ENCODE measurements at places on chromosomes 4 and X.

DNA sequence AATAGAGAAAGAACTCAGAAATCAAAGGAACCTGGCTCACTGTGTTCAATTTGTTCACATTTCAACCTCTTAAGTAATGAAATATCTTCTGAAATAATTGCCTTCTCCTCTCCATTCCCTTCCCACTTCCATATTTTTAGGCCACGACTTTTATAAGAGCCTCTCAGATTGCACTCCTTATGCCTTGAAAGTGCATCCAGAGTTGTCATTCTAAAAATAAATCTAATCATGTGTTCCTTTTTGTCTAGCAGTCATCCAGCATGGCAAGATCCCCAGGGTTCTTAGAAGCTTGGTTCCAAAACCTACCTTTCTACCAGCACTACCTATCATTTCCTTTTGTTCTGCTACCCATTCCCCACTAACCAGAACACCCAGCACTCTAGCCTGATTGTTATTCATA lies 42.4 kb upstream of the RPA4 start:
- DNase-seq: no peak

DNA sequence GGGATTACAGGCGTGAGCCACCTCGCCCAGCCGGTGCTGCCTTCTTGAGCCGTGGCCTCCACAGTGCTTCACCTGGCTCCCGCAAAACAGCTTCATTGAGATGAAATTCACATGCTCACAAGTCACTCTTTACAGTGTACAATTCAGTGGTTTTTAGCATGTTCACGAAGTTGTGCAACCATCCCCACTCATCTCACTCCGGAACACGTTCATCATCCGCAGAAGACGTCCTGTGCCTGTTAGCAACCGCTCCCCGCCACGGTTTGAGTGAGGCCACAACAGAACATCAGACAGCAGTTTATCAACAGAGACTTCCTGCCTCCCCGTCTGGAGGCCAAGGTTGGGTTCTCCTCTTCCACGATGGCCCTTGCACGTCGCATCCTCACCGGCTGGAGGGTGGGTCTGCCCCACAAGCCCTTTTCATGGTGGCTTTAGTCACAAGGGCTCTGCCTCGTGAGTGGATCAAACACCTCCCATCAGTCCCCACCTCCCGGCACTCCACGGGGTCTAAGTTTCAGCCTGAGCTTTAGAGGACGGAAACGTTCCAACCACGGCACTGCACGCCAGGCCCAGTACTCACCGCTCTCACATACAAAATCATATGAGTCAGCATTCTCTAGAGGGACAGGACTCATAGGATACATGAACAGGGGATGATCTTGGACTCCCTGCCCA lies 29.6 kb upstream of the SPON2 start:
- DNase-seq: peak; percentile 93

DNA sequence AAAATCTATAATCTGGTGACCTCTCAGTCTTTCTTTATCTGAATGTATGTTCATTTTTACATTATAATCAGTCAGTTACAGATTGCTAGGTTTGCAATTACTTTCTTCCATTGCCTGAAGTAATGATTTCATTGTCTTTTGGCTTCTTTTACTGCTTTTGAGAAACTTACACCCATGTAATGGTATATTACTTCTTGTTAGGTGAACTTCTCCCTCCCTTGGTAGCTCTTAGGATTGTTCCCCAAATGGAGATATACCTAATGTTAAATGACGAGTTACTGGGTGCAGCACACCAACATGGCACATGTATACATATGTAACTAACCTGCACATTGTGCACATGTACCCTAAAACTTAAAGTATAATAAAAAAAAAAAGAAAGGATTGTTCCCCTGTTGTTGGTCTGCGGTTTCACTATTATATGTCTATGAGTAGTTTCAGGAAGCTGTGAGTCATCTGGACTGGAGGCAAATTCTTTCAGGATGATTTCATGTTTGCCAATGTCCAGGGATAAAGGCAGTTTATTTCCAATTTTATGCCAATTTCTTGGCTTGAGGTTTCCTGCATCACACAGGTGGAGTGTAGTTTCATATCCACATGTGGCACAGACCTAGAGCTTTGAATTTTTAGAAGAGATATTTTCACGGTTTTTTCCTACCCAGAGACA lies 21.8 kb downstream of the SPANXC start:
- peak; percentile 69 for DNase-seq

DNA sequence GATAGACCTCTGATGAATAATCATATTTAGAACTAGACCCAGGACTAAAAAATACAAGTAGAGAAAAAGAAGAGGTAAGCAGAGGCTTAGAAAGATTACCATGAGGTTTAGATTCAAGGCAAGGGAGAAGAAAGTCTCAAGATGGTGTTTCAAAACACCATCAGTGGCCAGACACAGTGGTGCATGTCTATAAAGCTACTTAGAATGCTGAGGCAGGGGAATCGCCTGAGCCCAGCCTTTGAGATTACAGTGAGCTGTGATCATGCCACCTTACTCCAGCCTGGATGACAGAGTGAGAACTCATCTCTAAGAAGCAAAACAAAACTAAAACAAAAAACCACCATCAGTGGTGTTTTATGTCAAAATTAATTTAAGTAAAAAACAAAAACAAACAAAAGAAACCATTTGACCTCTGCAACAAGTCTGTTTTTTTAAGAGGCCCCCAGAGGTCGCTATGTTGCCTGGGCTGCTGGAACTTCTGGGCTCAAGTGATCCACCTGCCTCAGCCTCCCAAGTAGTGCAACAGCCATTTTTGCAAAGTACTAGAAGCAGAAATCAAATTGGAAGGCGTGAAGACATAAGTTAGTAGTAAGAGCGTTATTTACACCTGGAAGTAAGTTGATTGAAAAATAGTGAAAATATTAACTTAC lies 784.3 kb downstream of the ADGRL3 start:
- no peak for DNase-seq

DNA sequence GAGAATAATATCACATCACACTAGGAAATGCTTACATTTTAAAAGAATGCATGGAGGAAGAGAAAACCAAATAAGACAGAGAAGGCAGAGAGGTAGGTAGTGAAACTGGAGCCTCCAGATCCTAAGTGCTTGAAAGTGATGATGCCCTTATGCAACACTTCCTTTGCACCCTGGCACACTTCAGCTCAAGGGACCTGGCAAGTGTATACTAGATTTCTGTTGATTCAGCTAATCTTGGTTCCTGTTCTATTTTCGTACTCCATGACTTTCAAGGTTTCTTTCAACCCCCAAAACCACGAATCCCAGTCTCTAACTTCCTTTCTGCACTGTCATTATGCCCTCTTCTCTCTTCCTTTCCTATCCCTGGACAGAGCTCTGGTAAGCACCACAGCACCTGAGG lies 36.9 kb upstream of the SH3KBP1 start:
- peak; percentile 7 for DNase-seq

GRCh38 chr4:138643827-138644226 lies 371.8 kb upstream of the NOCT start:
- no peak for DNase-seq

GRCh38 chrX:15930585-15930984 lies 76.0 kb upstream of the AP1S2 start:
- DNase-seq: peak; percentile 54

DNA sequence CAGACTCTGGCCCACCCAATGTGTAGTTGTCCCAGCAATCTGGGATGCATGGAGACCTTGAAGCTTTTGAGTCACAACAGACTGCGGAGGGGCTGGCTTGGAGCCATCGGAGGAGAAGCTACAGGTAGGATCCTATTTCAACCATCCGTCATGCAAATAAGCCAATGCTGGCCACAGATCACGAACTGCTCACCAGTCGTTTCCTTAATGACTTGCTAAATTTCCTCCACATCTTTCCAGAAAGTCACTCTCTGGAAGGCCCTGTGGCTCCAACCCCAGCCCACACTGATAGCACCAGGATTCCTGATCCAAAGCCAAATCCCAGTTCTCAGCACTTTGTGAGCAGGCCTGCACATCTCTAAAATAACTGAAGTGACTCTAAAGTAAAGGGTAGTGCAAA lies 321.3 kb downstream of the RAB28 start:
- DNase-seq: no peak

- DNase-seq: no peak
Measured at GRCh38 chr4:8740666-8741395, 130.8 kb downstream of the HMX1 start.

DNA sequence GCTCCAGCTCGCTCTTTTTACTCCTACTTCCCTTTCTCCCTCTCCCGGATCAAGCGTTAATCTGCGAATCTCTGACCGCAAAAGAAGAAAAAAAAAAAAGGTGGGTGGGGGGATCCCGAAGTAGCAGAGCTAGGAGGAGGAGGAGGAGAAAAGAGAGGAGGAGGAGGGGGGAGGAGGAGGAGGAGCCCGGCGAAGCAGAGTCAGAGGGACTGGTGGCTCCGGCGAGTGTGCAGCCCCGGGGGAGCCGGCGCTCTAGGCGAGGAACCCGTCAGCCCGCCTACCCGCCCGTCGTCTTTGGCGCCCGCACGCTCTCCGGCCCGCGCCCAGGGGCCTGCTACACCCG lies at the start of gene NHSL2:
NHSL2 (plus strand) TSS at position 203 of the 343 bp plus-strand sequence.
- no peak for DNase-seq

GRCh38 chrX:78603908-78604307 lies 55.2 kb downstream of the RTL3 start:
- DNase-seq: no peak

DNA sequence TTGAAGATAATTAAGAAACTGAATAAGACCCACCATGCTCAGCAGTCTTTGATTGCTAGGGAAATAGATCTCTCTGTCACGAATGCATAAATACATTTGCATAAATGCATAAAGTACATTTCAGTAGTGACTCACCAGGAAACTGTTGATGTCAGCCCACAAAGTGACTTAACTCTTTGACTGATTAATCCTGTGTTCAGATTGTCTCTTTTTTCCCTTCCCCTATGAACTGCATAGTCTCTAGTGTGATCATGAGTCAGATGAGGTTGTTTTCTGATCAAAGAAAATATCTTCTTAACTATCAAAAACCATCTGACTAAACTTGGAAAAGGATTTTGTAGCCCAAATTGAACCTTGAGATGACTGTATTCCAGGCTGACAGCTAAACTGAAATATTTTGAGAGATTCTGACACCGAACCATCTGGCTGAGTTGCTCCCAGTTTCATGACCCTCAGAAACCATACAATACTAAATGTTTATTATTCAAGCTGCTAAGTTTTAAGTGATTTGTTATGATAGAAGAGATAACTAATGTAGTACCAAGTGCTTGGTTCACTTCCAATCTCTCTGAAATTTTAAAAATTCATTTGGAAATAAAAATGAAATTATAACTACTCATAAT lies 1381.5 kb upstream of the AGA start:
- DNase-seq: no peak

DNA sequence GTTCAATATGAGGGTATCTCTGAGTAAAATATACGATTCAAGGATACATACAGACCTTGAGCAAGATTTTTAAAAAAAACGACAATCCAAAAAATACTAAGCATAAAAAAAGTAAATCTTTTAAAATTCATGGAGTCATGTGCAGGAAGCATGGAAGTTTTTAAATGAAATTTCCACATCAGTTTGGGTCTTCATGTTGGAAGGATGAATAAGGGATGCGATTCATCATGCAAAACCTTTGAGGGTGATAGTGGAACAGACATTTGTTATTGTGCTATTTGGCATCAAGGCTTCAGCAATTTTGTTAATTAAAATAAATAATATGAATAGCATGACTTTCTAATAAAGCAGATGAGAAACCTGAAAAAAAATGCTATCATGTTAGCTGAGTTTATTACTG lies 815.0 kb upstream of the PCDH10 start:
- DNase-seq: peak; percentile 62

DNA sequence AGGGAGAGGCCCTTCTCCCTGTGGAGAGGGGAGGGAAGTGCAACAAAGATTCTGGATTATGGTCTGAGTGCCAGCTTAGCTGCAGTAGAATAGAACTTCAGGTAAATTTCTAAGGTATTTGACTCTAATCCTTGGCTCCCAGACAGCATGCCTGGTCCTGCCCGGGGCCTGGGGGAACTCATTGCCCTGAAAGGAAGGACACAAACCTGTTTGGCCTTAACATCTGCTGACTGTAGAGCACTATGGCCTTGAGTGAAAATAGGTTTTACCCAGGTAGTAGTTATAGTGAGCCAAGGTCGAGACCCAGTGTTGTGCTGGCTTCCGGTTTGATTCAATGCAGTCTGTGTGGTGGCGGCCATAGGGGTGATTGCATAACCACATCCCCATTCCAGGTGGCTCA lies 64.4 kb downstream of the RPS6KA6 start:
- DNase-seq: no peak

DNA sequence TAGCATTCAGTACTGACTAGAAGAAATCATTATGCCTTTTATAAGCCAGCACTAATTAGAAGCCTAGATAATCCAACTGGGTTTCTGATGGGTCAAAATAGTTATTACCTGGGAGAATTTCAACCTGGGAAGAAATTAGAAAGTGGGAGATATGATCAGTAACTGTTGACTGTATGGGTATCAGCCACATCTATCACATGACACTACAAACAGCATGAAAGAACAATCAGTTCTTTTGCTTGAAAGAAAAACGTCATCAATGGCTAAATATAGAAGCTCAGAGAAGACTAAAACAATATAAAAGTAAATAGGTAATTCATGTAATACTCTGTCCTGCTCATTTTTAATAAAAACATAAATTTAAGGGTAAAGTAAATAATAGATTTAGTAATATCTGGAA lies 145.1 kb downstream of the CAMK2D start:
- DNase-seq: peak; percentile 67

DNA sequence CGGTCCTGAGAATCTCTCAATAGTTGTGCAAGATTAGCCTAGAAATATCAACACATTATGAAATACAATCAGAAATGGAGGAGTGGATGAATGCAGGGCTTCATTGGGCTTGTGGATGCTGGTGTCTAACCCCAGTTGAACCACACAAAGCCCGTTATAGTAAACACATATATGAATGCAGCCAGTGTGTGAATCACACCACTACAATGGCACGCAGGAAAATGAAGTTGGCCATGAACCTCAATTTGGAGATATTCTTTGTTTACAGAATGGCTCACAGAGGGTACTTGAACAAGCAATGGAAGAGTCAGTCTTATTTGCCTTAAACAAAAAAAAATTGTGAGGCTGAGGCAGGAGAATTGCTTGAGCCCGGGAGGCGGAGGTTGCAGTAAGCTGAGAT lies 57.8 kb downstream of the SOD3 start:
- peak; percentile 4 for DNase-seq

- DNase-seq: no peak
Measured at GRCh38 chrX:34509394-34509793, 147.7 kb downstream of the TMEM47 start.

- DNase-seq: no peak
Measured at GRCh38 chr4:26525771-26526150, 35.5 kb upstream of the CCKAR start.

GRCh38 chrX:98605941-98606340 lies 1722.2 kb downstream of the RPA4 start:
- DNase-seq: no peak

DNA sequence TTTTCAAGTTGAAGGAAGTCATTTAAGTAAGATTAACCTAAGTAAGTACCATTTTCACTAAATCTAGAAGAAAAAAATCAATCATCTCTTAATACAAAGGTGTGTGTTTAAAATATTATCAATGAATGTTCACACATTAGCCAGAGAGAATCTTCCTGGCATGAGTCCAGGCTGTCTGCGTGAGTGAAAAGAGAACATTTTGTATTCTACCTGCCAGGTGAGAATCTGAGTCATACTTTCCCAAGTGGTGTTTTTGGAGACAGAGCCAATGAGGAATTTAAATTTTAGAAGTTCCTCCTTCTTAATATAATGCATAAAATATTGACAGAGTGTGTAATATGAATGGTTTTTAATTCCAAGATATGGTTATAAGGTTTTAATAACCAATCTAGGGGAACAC lies 371.8 kb upstream of the NR3C2 start:
- DNase-seq: no peak
